ENCODE measurements at places on chromosomes 16 and 17.

DNA sequence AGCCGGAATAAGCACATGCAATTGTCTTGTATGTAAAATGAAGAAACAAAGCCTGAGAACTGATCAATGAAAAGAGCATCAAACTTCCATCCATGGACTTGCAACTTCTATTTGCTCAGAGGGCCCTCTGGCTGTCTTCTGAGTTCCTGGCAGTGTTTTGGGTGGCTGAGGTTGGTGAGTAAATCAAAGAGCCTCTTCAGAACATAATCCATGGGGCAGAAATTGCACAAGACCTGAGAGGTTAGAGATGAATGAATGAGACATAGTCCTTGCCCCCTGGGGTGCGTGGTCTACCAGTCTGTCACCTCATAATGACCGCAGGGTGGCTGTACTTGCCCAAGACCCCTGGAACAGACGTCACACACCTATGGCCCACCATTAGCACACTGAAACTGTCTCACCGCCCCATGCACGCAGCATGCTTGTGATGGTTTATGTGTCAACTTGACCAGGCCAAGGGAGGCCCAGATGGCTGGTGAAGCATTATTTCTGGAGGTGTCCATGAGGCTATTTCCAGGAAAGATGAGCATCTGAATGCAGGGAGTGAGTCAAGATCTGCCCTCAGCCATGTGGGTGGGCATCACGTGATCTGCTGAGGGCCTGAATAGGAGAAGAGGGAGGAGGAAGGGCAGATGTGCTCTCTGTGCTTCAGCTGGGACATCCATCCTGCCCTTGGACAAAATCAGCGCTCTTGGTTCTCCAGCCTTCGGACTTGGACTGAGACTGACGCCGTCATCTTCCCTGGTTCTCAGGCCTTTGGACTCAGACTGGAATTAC lies 8.3 kb downstream of the PIK3R6 start:
- DNase-seq: no peak

DNA sequence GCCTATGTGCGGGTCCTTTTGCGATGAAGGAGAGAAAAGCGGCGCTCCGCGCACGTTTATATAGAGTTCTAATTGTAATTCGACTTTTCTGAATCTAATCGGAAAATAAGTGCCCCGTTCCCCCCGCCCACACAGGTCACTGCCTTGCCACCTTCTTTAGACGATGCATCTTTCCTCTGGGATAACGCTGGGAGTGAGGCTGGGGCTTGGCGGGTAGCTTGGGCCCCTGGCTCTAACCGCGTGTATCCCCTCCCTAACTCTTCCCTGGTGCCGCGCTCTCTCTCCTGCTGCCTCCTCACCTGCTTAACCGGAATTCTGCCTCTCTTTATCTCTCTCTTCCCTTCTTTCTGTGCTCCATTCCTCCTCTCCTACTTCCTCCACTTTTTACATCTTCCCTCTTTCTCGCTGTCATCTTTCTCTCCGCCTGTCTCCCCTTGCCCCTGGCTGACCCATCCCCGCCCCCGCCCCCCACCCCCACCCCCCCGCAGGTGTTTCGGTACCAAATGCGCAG lies 2.6 kb downstream of the LHX1 start:
- no peak for DNase-seq

DNA sequence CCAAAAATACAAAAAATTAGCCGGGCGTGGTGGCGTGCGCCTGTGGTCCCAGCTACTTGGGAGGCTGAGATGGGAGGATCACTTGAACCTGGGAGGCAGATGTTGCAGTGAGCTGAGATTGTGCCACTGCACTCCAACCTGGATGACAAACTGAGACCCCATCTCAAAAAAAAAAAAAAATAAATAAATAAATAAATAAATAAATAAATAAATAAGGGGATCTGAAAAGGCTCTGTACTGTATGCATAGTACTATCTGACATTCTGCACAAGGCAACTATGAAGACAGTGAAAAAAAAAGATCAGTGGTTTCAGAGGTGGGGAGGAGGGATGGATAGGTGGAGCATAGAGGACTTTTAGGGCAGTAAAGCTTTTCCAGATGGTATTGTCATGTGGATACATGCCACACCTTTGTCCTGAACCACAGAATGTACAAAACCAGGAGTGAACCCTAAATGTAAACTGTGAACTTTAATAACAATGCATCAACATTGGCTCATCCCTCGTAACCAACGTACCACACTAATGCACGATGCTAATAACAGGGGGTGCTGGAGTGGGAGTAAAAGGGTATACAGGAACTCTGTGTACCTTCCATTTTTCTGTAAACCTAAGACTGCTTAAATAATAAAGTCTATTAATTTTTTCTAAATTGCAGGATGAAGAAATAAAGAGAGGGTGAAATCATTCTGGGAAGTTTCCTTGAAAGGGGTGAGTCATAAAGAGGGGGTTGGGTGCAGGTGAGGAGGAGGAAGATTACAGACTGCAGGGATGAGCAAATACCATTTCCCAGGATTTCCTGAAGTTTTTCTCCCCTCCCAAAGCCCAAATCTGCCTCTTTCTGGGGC lies 155.8 kb upstream of the SDK2 start:
- DNase-seq: no peak

- DNase-seq: no peak
Observed at GRCh38 chr16:20023190-20023589, 50.5 kb downstream of the GPR139 start.

DNA sequence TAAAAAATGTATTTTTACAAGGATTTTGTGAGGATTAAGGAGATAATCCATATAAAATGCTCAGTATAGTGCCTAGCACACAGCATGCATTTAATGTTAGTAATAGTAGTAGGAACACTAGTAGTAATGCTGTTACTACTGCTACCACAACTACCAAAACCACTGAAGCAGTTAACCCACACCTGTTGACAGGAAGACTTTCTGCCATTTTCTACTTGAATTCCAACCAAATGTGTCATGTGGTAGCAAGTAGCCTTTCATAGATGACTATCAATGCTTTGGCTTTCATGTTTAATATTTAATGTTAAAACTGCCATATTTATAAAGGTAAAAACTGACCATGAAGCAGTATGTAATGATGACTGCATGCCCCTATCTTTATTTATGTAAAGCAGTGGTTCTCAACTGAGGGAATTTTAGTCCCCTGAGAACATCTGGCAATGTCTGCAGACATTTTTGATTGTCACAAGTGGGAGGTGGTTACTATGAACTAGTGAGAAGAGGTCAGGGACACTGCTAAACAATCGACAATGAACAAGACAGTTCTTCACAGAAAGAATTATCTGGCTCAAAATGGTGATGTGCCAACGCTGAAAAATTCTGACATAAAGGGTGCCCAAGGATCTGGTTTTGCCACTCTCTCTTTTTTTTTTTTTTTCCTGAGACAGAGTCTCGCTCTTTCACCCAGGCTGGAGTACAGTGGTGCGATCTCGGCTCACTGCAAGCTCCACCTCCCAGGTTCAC lies 89.4 kb downstream of the ITFG1 start:
- DNase-seq: no peak

- DNase-seq: no peak
Observed at GRCh38 chr17:8803531-8804420, 4.6 kb upstream of the MFSD6L start.

GRCh38 chr17:3657874-3658783 lies 10.2 kb downstream of the TAX1BP3 start:
- no peak for DNase-seq

GRCh38 chr16:81821436-81822128 lies 42.5 kb downstream of the PLCG2 start:
- no peak for DNase-seq

DNA sequence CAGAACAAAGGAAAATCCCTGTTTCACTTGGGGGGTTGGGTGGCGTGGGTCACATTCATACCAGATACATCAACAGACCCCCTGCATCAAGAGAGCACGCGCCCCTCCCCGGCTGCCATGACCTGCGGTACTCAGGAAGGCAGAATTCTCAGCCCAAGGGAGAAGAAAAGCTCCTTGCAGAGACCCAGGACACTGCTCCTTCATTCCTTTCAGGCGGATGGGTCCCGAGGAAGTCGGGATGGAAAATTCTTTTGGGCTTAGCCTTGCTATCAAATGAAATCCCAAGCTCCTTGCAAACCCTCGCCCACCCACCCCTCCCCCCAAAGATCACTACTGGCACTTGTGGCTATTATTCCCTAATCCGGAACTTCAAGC lies 40.6 kb downstream of the HIC1 start:
- DNase-seq: no peak

DNA sequence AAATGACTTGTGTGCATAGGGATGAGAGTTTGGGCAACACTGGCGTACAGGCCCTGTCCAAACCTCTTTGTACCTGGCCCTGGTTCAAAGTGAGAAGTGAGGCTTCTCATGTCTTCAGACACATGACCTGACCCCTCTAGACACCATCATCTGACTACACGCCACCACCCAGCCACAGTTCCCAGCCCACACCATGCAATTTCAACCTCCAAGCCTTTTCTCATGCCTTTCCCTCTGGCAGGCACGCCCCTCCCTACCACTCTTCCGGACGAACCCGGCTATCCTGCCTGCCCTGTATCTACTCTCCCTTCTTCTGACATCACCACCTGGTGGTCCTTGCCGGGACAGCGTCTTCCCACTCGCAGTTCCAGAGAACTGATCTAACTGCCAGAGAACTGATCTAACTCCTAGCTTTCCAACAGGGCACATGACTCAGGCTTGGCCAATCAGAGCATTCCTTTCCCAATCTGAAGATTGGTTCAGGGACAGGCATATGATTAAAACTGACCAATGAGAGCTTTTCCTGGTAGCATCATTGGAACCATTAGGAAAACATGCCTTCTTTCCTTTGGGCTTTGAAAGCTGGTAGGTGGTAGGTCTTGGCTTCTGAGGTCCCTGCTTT lies 27.1 kb upstream of the IL21R start:
- DNase-seq: peak; percentile 32
